T-helper 2 cell treated with Interferon-gamma antibody and Interleukin-4, amounts not matched to agents 5 μg/mL and 100 μg/mL, for 36 hours (primary cell): ENCODE measurements at places on chromosomes 16 and 17.

DNA sequence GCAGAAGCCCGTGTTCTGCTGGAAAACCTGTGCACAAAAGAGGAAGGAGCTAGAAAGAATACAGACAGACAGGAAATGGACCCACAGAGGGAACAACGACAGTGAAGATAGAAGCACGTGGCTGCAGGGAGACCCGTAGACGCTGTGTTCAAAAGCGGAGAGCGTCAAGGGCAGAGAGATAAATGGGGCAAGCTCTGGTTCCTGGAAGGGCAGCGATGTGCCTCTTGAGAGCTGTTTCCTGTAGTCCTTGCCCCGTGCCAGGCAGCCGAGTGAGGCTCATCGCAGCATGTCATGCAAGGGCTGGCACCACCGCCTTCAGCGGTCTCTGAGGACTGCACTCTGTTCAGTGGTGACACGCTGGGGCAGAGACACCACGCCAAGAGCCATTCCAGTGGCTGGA lies 43.6 kb upstream of the CACNG5 start:
- peak overlapping the region; percentile 21 for H3K27ac ChIP-seq
- H3K4me1 ChIP-seq = peaks cover 3% of the 10 kb centered on the region
- DNase-seq = no peak
- no peaks in the 10 kb centered on the region for H3K27me3 ChIP-seq

- H3K4me3 ChIP-seq = no peak overlapping the region
- no peak for DNase-seq
- H3K27ac ChIP-seq = no peak overlapping the region
- H3K27me3 ChIP-seq = no peaks in the 10 kb centered on the region
- H3K36me3 ChIP-seq = peaks cover 3% of the 10 kb centered on the region
- no peaks in the 10 kb centered on the region for H3K4me1 ChIP-seq
Measured at GRCh38 chr17:1032391-1032790, 35.5 kb downstream of the TIMM22 start.

DNA sequence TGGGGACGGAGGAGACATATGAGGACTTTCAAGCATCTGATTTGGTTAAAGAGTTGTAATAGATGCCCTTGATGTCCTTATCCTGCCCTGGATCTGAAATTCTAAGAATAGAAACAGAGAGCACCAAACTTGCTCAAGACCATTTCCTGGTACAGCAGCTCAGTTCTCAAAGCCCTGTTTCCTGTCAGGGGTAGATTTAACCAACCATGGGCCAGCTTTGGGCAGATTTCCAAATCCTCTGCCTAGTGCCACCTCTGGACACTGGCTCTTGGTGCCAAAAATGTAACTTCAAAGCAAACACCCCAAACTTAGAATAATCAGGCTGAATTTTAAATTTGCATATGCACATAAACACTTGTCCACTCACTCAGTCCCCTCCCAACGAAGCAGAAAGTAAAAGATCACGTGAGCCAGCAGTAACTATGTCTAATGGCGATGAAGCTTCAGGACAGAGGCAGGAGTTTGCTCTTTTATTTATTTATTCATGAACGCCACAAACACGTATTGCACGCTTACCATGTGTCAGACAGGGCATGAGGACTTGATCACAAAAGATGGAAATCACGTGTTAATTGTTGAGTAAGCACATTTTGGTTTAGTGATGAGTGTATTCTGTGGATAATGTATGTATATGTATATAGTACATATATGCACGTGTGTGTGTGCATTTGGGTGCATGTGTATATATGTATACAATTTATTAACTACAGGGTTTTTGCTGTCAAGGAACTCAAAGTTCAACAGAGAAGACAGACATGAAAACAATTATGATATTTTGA lies 23.1 kb upstream of the SDK2 start:
- no peak for DNase-seq
- H3K27ac ChIP-seq = peak overlapping the region; percentile 54
- H3K27me3 ChIP-seq = peaks cover 37% of the 10 kb centered on the region
- H3K4me3 ChIP-seq = peak overlapping the region; percentile 55

- H3K27me3 ChIP-seq = no peaks in the 10 kb centered on the region
- H3K4me3 ChIP-seq = no peak overlapping the region
- no peaks in the 10 kb centered on the region for H3K36me3 ChIP-seq
- H3K27ac ChIP-seq = no peak overlapping the region
Measured at GRCh38 chr17:39376434-39376833, 25.0 kb downstream of the FBXL20 start.

- DNase-seq = peak; percentile 65
- no peaks in the 10 kb centered on the region for H3K27me3 ChIP-seq
- H3K27ac ChIP-seq = peak overlapping the region; percentile 95
- peaks cover 42% of the 10 kb centered on the region for H3K4me1 ChIP-seq
- peaks cover 42% of the 10 kb centered on the region for H3K36me3 ChIP-seq
Measured at GRCh38 chr17:28949185-28950016, 1.9 kb downstream of the PHF12 start.

DNA sequence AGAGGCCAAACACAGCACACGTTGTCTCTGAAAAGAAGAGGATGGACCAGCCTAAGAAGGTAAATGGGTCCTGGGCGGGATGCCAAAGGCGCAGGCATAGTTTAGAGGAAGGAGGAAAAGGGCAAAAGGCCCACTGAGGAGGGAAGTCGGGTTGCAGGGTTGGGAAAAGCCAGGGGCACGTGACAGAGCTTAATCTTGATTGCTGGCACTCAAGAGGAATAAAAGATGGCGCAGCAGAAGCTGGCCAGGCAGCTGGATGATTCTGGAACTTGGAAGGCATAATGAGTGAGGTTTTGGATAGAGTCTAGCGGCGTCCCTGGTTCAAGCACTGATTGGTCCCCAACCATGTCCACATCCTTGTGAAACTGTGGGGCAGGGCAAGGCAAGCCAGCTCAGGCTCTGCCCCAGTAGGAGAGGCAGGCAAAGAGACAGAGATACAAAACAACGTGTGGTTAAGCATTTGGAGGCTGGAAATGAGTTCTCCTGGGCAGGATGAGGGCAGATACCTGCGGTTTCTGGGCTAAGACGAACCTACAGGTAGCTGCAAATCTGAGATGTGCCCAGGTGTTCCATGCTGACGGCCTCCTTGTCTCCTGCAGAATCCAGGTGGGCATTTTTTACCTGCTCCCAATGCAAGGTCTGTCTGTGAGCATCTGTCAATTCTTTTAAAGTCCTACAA lies 52.7 kb upstream of the CIBAR2 start:
- H3K4me3 ChIP-seq = no peak overlapping the region
- no peak overlapping the region for H3K27ac ChIP-seq
- no peak for DNase-seq
- H3K36me3 ChIP-seq = no peaks in the 10 kb centered on the region
- H3K27me3 ChIP-seq = peaks cover 26% of the 10 kb centered on the region

DNA sequence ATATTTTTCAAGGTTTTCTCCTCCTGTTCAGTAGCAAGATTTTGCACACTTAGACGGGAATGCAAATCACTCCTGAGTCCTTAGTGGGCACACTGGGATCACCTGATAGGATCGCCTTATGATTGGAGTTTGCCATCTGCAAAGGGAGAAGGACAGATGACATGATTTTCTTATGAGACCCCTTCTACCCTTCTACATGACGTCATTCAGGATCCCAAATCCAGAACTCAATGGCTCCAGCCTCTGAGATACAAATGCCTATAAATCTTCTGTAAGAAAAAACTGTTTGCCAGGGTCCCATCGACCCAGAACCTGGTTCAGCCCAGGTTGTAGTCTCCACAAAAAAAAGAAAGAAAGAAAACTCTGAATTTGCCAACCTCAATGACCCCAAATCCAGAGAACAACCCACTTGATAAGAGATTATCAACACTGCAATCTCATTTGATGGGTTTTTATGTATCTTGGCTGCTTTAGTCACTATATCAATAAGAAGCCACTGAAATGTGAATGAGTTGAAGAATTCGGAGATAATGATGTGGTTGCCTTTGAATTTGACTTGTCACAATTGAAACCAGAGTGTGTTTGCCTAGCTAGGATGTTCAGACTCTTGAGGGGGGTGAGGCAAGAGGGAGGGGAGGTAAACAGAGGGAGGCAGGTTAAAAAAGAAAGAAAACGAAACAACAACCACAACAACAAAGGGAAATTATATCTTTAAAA lies 6.7 kb downstream of the ZNF423 start:
- no peaks in the 10 kb centered on the region for H3K36me3 ChIP-seq
- no peak for DNase-seq
- no peaks in the 10 kb centered on the region for H3K4me1 ChIP-seq
